ENCODE measurements at places on chromosomes 13 and 19.

GRCh38 chr13:59112221-59112718 is 1051.5 kb downstream of the DIAPH3 start:
- no peak for DNase-seq

GRCh38 chr13:36783890-36784289 is 35.1 kb upstream of the RFXAP start:
- DNase-seq = no peak

DNA sequence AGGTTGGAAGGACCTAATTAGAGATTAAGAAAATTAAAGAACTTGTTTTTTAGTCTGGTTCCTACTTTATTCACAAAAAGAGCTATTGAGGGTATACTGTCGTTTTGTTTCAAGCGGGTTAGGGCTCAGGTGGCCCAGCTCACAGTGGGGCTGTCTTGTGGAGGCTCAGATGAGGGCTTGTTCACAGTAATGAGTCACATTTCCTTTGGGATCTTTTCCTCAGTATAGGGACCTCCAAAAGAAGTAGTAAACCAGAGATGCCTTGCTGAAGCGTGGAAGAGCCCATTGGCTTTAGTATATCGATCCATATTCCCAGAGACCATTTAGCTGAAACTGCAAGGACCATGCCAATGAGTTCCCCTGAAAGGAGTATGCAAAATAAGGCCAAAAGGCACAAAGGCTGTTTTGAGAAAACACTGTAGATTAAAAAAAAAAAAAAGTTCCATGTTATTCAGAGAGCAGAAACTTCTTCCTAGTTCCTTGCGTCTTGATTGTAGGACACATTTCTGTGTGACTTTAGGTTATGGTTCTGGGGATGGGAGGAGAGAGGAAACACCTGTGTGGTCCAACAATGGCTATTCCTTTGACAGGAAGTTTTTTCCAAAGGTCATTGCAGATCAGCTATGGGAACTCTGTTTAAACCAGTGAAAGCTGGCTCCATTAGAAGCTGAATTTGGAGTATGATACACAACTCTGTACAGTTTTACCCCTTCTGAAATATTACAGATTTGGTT is 32.8 kb upstream of the GPI start:
- no peak for DNase-seq

DNA sequence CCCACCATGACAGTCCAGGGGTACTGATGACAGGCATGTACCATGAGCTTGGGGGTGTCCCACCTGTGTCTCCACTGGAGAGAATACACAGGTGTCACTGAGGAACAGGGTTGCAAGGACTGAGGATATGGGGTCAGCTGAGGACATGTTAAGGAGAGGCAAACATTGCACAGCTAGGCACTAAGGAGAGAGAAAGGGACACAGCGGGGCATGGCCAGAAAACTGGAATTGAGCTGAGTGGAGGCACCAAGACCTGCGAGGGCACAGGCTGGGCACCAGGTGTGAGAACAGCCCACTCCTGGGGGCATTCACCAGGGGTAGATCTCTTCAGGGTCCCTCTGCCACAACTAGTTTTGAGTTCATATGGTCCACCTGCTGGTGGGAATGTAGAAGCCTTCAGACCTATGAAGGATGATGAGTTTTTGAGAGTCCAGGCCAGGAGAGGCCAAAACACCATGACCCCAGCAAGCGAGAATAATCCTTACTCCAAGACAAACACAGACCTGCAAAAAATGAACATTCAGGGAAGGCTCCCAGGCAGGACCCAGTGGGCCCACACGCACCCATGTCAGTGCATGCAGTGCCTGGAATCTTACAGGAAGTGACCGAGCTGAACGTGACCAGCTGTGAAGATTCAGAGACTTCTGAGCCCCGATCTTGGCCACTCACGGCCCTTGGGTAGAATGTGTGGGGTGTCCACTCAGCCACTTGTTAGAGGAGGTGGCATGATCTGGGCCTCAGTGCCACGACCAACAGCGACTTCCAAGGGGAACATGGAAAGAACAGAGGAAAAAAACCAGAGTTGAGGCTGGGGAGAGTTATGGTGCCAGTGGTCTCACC is 1.4 kb upstream of the ZNF584 start:
- DNase-seq = no peak

DNA sequence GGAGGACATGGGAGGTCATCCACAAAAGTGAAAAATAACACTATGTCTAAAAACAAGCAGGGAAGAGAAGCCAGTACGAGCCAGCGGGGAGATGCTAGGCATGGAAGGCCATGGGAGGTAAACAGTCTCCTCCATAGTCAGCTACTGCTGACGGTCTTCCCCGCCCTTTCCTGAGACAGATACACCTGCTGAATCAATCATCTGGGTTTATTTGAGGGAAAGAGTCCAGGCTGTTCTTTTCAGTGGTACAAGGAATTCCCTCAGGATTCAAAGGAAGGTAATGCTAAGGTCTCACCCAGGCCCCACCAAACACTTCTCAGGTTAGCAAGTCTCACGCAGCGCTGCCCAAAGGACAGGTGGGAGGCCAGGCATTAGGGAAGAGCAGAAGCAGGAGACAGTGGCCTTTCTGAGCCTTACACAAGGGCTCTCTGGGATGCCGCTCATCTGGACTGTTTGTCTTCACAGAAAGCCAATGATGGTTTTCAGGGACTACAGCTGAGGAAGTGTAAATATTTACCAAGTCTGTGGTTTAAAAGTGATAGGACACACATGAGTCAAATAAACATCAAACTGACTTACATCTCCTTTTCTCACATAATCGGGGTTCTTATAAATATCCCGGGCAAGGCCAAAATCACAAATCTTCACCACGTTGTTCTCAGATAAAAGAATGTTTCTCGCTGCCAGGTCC is 173.9 kb downstream of the FLT1 start:
- DNase-seq = no peak

Measured in activated CD4-positive, alpha-beta T cell treated with anti-CD3 and anti-CD28 coated beads for 48 hours (primary cell).